ENCODE measurements at places on chromosomes 6 and 20.

DNA sequence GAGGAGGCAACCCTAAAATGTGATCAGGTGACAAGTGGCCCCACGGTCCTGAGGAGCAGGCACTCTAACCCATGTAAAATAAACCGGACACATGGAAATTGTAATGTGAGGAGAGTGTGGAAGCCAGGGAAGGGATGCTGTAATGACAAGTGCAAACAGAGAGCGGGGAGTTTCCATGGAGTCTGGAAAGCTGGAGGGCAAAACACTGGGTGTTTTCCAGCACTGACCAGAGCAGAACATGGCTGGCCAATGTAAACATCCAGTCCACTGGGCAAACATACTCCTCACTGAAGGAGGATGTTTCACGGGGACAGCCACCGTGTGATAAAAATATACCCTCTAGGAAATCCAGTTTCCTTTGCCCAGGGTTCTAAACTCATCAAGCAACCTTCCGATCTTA is 219.0 kb upstream of the JARID2 start:
- DNase-seq = peak; percentile 61

GRCh38 chr20:51497542-51498467 is 44.7 kb downstream of the NFATC2 start:
- peak; percentile 37 for DNase-seq

GRCh38 chr20:7994809-7995208 is 24.8 kb downstream of the TMX4 start:
- no peak for DNase-seq

DNA sequence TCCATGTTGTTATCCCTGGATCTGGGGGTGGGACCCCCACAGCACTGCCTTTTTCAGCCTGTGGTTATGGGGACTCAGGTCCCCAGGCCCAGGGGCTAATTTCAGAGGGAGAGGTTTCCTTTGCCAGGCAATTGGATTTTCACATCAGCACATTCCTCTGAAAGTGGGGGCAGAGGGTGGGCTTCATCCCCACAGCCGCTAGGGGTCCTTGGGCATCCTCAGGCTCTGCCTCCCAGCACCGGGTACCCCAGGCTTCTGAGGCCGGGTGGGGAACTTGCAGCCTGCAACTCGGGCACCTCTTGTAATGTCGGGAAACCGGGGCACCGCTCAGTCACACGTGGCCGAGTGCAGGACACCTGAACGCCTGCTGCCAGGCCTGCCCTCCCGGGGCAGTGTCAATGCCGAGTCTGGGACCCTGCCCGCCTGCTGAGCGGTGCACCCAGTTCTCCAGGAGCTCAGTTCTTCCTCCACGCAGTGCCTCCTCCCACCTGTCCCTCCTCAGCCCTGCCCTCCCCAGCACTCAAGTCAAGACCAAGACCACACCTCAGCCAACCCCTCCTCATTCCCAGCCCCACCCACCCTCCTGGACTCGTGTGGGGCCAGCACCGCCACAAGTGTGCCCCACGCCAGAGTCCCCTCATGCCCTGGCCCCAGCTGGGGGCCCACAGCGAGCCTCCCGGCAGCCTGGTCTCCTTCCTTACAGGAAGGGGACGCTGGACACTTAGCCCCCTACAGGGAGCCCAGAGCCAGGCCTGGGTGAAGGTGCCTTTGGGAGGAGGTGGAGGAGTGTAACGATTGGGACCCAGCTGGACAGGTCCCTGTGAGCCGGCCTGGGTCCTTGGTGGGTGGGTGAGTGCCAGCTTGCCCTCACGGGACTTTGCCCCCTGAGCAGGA is 8.8 kb upstream of the CHRNA4 start:
- no peak for DNase-seq

DNA sequence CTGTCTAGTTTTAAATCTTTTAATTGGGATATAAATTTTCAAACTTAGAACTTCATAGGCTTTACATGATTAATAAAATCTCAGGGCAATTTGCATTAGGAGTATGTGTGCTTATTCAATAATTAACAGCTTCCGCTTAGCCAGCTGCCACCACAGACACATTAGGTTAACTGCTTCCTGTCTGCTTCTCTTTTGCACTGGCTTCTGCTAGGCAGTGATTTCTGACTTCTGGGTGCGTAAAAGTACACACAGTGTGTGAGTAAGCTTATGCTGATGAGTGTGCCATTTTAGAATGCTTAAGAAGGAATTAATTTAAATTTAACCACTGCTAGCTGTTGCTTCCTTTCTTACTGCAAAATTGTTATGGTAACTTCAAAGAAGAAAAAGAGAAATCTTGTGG is 73.9 kb downstream of the F13A1 start:
- no peak for DNase-seq
